Frontal cortex (tissue), 4 donors: ENCODE measurements at places on chromosomes 4 and X.

DNA sequence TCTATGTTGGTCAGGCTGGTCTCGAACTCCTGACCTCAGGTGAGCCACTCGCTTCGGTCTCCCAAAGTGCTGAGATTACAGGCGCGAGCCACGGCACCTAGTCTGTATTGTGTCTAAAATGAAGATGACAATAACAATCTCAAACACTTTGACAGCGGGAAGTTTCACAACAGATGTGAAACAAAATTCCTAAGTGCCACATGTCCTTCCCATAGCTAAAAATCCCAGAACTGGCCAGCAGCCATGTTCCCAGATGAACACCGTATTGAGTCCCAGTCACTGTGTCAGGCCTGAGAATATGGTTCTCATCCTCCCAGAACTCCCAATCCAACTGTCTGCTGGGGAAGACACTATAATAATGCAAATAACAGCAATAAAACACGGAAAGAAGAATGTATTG, 16.4 kb upstream of the KLHL8 start:
- no peak for DNase-seq

GRCh38 chr4:41176340-41176739, 38.0 kb downstream of the APBB2 start:
- DNase-seq, result no peak

DNA sequence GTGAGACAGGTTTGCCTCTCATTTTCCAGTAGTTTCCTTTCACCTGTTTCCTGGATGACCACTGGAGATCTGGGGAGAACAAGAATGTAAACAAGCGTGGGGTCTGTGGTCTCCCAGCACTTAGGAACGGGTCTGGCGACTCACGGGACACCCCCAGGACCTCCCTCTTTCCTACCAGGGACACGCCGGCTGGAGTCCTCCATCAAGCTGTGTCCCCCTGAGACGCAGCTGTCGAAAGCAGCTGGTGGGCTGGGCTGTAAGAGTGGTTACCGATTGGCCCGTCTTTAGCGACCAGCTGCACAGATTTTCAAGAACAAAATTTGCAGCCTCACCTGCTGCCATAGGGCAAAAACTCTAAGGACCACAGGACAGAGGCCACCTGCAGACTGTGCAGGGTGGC, 11.9 kb downstream of the LRPAP1 start:
- DNase-seq, result no peak

DNA sequence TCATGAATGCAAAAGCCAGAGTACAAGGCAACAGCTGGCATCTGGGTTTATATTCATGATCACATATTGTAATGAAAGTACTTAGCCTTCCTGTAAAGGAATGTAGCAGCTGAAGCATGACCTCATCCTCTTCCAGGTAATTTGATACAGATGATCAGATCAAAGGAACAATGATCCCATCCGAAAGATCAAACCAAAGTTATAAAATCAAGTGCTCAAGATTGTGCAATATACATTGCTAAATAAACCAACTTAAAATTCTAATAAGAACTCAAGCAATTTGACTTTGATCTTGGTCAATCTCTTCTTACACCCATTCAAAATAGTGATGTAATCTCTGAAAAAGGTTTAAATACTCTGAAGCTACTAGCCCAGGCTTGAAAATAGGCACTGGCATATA, 113.1 kb upstream of the INPP4B start:
- no peak for DNase-seq

GRCh38 chr4:108072300-108072699, 82.6 kb downstream of the HADH start:
- no peak for DNase-seq

- no peak for DNase-seq
These were observed 149.4 kb downstream of the TSPAN5 start for GRCh38 chr4:98508829-98509598.

GRCh38 chrX:105477351-105477750, 256.9 kb upstream of the TEX13A start:
- no peak for DNase-seq

- DNase-seq, result no peak
These were observed 66.4 kb upstream of the UGT2B15 start for GRCh38 chr4:68736813-68737212.

DNA sequence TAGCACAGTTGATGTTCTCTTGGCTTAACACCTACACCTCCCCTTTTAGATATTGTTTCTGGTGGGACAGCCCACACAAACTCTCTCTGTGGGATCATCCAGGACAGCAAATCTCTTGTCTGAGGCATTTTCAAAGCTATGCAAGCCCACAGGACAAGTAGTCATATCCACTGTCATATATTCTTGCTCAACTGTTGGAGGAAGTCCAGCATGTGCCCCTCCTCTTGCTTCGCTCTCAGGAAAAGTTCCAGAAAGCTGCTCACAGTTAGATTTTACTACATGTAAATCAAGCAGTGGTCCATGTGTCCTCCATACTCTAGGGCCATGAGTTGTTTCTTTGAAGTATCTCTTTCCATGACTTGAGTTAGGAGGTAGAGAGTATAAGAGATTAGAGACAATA, 260.7 kb downstream of the INPP4B start:
- no peak for DNase-seq
